ENCODE measurements at places on chromosomes 3 and 15. TPM values are rescaled to one million over a fixed set of nuclear protein-coding genes. Genes with fewer than 3 reads are reported as not detected.

The WNT5A gene
- 5.4 TPM for total RNA-seq

The RASGRP1 gene
- 2.7 TPM for total RNA-seq

The CCR9 gene
- not detected for total RNA-seq

The MST1R gene
- total RNA-seq: 6.2 TPM

The TMED3 gene
- 50.9 TPM for total RNA-seq

The TRIM71 gene
- 238 TPM for total RNA-seq

The GOLGA8S gene
- total RNA-seq: 0.22 TPM

The GPR87 gene
- not detected for total RNA-seq

The SEMA3B gene
- 7.3 TPM for total RNA-seq

The GRK7 gene
- total RNA-seq: not detected

The TJP1 gene
- total RNA-seq: 129 TPM

The CDC25A gene
- total RNA-seq: 54.7 TPM

The OCA2 gene
- total RNA-seq: 0.27 TPM

The PLXNB1 gene
- total RNA-seq: 143 TPM

The NR2F2 gene
- 0.57 TPM for total RNA-seq

The GPR176 gene
- total RNA-seq: 131 TPM

The SMARCC1 gene
- 249 TPM for total RNA-seq

The USP50 gene
- total RNA-seq: not detected

The ITGB5 gene
- total RNA-seq: 292 TPM

The NR1I2 gene
- total RNA-seq: 2.8 TPM

The GPR27 gene
- 14.7 TPM for total RNA-seq

The RAB27A gene
- total RNA-seq: 4.7 TPM

The LSAMP gene
- 3.6 TPM for total RNA-seq

The TGM4 gene
- not detected for total RNA-seq

The SH2D7 gene
- not detected for total RNA-seq

The HRH1 gene
- total RNA-seq: not detected

The IFT122 gene
- 21.6 TPM for total RNA-seq

The MORC1 gene
- total RNA-seq: not detected

The MSL2 gene
- 36.7 TPM for total RNA-seq

The HIGD2B gene
- not detected for total RNA-seq

The IQCF5 gene
- total RNA-seq: not detected

The PLSCR2 gene
- total RNA-seq: 0.39 TPM

The NPAP1 gene
- total RNA-seq: 0.11 TPM

The KNSTRN gene
- total RNA-seq: 73.4 TPM

The CDCP1 gene
- total RNA-seq: 14.6 TPM

The FHIT gene
- total RNA-seq: 7.1 TPM

The LDHAL6B gene
- total RNA-seq: not detected

The CYP8B1 gene
- total RNA-seq: 0.16 TPM

The NEIL1 gene
- 24.9 TPM for total RNA-seq

The PAK6 gene
- 8.7 TPM for total RNA-seq

The AGBL1 gene
- total RNA-seq: not detected

The TMF1 gene
- 20.6 TPM for total RNA-seq

The ESYT3 gene
- 4.4 TPM for total RNA-seq

The RBMS3 gene
- 6.7 TPM for total RNA-seq

The TTLL13 gene
- total RNA-seq: 0.18 TPM

The GABRG3 gene
- total RNA-seq: 0.72 TPM

The ARHGEF26 gene
- total RNA-seq: 12.8 TPM
